ENCODE measurements at places on chromosomes 12 and 14. TPM values are rescaled to one million over a fixed set of nuclear protein-coding genes. Genes with fewer than 3 reads are reported as not detected.
A peak's percentile ranks its signal among the peaks of the same experiment; 100 is the strongest.

Gene SLC17A8
- not detected for total RNA-seq

GRCh38 chr14:26897196-26897595, 299.4 kb upstream of the NOVA1 start:
- DNase-seq: no peak
- no peaks in the 10 kb centered on the region for H3K4me1 ChIP-seq
- H3K27ac ChIP-seq: no peak overlapping the region
- H3K4me3 ChIP-seq: no peak overlapping the region
- no peaks in the 10 kb centered on the region for H3K27me3 ChIP-seq

DNA sequence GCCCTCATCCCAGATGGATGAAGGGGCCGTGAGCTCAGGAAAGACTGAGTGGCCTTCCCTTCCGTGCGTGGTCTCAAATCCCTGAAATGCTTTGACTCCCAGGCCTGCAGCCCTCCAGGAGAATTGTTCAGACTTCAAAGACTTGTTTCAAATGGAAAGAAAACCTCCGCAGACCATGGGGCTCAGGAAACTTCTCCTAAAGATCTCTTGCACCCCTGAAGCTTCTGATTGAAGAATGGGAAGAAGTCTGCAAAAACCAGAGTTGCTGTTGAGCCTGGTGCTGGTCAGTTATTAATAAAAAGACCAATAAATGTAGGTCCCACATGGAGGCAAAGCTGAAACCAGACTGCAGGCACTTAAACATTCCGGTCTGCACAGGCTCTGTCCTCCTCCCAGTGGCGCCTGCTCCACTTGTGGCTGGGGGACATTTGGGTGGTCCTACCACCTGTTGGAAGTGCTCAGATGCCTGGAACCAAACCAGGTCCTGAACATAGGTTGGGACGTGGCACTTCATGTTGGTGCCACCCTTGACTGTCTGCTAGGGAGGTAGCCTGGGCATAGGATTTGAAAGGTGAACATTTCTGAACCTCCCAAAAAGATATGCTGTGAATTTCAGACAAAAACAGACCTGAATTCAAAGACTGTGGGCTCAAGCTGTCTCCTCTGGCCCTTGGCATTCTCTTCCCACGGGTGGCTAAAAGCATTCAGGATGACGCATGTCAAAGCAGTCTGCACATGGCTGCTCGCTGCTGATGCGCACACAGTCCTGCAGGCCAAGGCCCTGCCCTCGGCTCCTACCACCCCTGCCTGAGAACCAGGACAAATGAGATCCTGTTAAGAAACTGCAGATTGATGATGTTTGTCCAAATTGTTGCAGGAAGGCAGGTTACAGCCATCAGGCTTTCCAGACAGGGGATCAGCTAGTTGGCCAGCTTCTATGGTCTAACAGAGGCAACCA, 36.2 kb upstream of the MEG3 start:
- H3K27ac ChIP-seq: no peak overlapping the region
- DNase-seq: no peak
- H3K4me3 ChIP-seq: no peak overlapping the region

- H3K27me3 ChIP-seq: no peaks in the 10 kb centered on the region
- H3K4me1 ChIP-seq: peaks cover 26% of the 10 kb centered on the region
- no peak overlapping the region for H3K27ac ChIP-seq
- no peak for DNase-seq
Measured at GRCh38 chr14:87628129-87628528, 364.9 kb downstream of the GALC start.

Gene GLS2
- 23.9 TPM for total RNA-seq

GRCh38 chr12:80813820-80814219, 97.1 kb downstream of the MYF5 start:
- DNase-seq: no peak
- H3K36me3 ChIP-seq: no peaks in the 10 kb centered on the region
- H3K27ac ChIP-seq: no peak overlapping the region
- H3K27me3 ChIP-seq: no peaks in the 10 kb centered on the region
- H3K4me3 ChIP-seq: no peak overlapping the region
- no peaks in the 10 kb centered on the region for H3K4me1 ChIP-seq

DNA sequence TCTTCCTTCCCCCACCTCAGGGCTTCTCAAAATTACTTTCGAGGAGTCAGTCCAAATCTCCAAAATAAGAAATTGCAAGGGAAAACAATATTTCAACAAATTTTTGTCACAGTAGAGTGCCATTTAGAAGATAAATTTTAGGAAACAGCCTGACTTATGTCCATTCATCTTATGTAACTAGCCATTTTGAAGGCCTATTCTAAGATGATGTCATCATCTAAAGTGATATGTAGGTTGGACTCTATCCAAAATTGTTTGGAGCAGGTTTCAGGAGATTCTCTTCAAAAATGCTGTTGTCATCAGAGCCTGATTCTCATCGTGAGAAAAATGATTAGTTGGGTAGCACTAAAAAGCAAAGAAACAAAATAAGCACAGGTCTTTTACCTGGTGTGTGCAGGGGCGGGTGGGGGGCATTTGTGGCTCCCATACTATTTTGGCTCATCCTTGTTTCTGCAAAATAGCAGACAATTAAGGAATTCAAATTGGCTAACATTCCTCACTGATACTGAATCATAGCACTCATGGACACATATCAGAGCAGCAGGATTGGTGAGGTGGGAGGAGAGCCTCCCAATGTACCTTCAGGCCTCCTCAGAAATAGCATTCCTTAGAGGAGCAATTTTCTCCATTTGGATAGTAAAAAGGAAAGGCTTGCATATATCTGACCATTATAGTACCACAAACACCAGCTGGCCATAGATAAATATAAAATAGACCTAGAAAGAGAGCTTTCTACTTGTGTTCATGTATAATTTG, 360.9 kb upstream of the NAV3 start:
- no peak overlapping the region for H3K27ac ChIP-seq
- no peak for DNase-seq

DNA sequence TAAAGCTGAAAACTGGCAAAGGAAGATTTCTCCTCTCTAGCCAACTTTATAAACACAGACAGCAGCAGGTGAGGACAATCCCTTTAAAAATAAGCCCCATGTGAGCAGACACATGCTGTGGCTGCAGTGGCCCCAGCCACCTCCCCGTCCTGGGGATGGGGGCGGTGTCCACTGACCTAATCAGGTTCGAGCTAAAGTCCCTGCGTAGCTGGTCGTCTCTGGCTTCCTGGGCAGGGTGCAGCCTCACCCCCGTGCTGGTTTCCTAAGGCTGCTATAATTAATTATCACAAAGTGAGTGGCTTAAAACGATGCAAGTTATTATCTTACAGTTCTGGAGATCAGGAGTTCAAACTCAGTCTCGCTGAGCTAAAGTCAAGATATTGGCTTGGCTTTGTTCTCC, 1.0 kb downstream of the BDKRB1 start:
- H3K4me3 ChIP-seq: no peak overlapping the region
- no peak for DNase-seq
- peaks cover 17% of the 10 kb centered on the region for H3K4me1 ChIP-seq
- H3K36me3 ChIP-seq: no peaks in the 10 kb centered on the region
- H3K27ac ChIP-seq: no peak overlapping the region

Gene FGF23
- not detected for total RNA-seq

Gene TCL1B
- total RNA-seq: not detected

DNA sequence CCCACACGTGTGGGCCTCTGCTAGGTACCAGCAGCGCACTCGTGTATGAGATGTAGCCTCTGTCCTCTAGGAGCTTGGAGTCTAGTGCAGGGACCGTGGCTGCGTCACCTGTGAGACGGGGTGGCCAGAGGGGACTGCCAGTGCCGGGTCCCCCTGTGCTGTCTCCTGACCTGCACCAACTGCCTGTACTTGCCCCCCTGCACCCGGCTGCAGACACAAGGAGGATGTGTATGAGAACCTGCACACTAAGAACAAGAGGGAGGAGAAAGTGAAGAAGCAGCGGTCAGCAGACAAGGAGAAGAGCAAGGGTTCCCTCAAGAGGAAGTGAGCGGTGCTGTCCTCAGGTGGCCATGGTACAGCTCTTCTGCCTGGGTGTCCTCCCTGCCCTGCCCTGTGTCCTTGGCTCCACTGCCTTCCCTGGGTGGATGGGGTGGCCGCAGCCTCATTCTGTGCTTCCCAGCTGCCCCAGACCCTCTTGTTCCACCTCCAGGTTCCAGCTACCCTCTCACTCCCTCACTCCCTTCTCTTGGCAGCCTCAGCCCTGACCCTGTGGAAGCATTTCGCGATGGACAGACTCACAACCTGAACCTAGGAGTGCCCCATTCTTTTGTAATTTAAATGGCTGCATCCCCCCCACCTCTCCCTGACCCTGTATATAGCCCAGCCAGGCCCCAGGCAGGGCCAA, 9.6 kb downstream of the PTPN6 start:
- no peak overlapping the region for H3K4me3 ChIP-seq
- peak overlapping the region; percentile 93 for H3K27ac ChIP-seq
- DNase-seq: peak; percentile 64
- peaks cover 7% of the 10 kb centered on the region for H3K36me3 ChIP-seq

DNA sequence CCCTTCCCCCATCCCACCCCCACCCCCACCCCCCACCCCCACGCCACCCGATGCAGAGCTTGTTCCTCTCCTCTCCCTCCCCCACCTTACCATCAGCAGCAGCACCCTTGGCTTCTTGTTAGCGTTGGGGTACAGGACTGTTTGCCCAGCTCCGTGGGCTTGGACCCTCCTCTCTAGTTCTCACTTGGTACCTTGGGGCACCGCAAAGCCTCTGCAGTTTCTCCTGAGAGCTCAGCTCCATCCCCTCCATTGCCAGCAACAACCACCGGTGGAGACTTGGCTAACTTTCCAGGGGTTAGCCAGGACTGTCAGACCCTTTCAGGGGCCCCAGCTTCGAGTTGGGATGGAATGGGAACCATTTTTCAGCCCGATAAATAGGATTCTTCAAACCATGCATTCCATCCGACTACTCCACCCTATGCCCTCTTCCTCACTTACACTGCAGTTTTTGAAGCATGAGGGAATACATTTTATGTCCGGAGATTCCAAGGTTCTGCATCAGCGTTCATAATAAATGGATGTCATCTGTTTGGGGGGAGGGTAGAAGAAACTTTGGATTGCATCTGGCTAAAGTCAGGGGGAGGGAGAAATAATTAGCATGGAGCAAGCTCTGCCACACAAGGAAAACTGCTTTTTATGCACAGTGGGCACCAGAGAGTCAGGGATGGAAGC, 1.1 kb downstream of the SCN8A start:
- H3K27me3 ChIP-seq: peaks cover 58% of the 10 kb centered on the region
- no peak overlapping the region for H3K27ac ChIP-seq
- peaks cover 13% of the 10 kb centered on the region for H3K4me1 ChIP-seq
- H3K4me3 ChIP-seq: no peak overlapping the region

Data from suprapubic skin (tissue), 4 donors.